ENCODE measurements at places on chromosomes 4 and X.
A peak's percentile ranks its signal among the peaks of the same experiment; 100 is the strongest.

GRCh38 chr4:143017210-143017609, 167.5 kb upstream of the USP38 start:
- DNase-seq = no peak

DNA sequence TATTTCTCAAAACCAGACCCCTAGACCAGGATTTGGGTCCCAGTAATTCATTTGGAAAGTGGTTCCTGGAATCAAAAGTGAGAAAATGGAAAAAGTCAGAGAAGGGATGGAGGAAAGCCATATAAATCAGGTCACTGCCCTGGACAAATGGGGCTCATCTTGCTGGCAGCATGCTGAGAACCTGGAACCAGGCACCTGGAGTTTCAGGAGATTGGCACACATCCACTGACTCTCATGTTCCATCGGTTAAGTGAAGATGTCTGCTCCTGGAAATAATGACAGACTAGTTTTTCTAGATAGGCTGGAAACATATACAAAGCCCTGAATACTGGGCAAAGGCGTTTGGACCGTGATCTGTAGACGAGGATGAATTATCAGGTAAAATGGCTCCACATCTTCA, 163.6 kb upstream of the HS3ST1 start:
- peak; percentile 51 for DNase-seq

DNA sequence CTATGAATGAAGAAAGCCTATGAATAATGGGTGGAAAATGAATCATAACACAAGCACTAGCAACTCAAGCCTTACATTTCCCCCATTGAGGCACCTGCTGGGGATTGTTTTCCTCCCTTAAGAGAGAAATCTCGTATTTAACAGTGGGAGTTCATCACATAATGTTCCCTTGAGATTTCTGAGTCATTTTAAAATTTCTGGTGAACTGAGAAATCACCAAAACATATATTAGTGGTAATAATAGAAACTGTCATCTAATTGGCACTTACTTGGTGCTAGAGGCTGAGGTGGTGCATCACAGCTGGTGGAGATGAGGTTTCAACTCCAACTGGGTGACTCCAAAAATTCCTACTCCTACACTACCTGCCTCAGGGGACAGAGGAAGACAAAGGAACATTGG, 561.3 kb upstream of the LCORL start:
- DNase-seq = no peak

GRCh38 chr4:186846426-186846825, 122.8 kb upstream of the FAT1 start:
- no peak for DNase-seq

DNA sequence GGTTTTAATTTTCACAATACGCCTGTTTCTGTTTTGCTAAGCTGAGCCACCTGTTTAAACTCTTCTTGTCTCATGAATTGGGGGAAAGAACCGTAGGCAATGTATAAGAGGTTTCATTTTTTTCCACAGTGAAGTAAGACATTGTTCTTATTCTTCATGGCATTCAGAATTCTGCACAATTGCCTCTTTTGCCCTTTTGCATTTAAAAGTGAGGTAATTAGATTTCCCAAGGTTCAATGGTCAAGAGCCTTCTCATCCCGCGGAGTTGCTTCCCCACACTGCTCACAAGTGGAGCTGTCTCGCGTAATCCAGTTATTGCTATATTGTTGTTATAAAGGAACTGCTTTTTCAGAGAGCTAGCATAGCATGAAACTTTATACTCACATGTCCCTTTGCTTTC, 90.9 kb upstream of the SPRY1 start:
- no peak for DNase-seq

- DNase-seq = no peak
These were observed 18.2 kb downstream of the PTTG2 start for GRCh38 chr4:37978248-37978924.

GRCh38 chrX:69807400-69807799, 191.5 kb downstream of the EDA start:
- DNase-seq = no peak

GRCh38 chrX:20224814-20225487, 41.8 kb downstream of the RPS6KA3 start:
- peak; percentile 64 for DNase-seq

DNA sequence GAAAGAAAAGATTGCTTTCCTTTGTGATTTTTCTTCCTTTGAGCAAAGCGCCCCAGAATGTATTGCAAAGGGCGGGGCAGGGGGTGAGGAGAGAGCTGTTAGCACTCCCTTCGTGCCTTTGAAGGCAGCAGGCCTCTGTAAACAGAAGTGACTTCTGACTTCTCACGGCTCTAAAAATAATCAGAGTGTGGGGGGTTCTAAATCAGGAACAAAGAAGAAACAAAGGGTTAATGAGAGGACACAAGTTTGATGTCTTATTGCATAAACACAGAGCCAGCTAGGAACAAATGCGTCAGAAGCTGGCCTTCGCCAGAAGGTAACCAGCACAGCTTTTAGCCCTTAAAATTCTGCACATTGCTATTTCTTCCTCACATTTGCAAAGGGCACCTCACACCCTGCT, 626.2 kb downstream of the MID1IP1 start:
- no peak for DNase-seq

GRCh38 chr4:114998316-114998715, 115.1 kb downstream of the NDST4 start:
- no peak for DNase-seq
